ENCODE measurements at places on chromosomes 16 and 17.

GRCh38 chr16:11619327-11619851 is 32.7 kb upstream of the LITAF start:
- no peak for DNase-seq

DNA sequence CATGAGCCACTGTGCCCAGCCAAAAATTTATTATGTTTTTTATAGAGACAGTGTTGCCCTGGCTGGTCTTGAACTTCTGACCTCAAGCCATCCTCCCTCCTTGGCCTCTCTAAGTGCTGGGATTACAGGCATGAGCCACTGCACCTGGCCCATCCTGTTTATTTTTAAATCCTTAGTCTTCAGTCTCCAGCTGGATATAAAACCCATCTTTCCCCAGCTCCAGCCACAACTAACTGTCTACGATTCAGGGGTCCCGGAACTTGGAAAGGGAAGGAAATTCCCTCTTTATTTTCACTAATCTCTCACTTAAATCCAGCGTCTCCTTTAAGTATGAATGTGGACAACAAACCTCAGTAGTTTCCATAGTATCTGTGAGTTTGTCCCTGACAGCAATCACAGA is 62.2 kb downstream of the IQCK start:
- DNase-seq = no peak

DNA sequence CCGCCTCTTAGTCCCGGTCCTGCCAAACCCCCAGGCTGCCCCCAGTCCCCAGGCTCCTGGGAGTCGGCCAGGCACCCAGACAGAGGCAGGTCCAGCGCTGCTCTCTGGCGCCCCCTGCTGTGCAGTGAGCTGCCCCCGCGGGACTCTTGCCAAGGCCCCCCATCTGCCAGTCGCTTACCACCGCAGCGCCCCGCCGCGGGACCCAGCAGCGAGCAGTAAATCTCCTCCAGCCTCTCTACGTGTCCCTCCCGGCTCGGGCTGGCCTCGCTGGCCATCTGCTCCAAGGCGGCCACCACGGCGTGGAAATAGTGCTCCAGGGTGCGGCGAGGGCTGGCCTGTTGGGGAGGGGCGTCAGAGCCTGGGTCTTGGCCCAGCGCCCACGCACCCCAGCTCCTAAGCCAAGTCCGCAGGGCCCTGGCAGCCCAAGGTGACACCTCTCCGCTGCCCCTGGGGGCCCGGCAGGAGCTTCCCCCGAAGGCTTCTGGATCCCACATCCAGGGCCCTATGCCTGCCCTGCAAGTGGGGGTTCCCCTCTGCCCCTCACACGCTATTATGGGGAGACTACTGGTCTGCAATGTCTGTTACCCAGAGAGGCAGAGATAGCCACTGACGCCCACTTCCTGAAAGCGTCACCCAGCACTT is 33.7 kb upstream of the MFSD6L start:
- peak; percentile 93 for DNase-seq

GRCh38 chr17:63433746-63434591 is 12.1 kb downstream of the CYB561 start:
- DNase-seq = no peak

GRCh38 chr17:9472541-9472940 is 103.1 kb downstream of the STX8 start:
- DNase-seq = no peak

- DNase-seq = peak; percentile 76
These were observed 81.2 kb downstream of the C16orf95 start for GRCh38 chr16:87235810-87236515.

DNA sequence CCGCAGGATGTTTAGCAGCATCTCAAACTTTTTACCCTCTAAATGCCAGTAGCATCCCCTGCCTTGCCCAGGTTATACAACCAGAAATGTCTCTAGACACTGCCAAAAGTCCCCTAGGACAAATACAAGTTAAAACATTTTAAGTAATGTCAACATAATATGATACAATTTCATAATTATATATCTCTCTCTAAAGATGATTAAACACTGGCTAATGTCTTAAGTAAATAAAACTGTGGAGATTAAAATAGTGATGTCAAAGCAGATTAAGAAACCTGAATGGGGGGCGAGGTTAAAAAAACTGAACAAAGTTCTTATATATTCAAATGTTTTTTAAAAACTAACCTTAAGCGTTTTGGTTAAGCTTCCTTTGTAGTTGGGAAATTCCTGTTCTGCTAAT is 62.1 kb downstream of the CFDP1 start:
- no peak for DNase-seq

DNA sequence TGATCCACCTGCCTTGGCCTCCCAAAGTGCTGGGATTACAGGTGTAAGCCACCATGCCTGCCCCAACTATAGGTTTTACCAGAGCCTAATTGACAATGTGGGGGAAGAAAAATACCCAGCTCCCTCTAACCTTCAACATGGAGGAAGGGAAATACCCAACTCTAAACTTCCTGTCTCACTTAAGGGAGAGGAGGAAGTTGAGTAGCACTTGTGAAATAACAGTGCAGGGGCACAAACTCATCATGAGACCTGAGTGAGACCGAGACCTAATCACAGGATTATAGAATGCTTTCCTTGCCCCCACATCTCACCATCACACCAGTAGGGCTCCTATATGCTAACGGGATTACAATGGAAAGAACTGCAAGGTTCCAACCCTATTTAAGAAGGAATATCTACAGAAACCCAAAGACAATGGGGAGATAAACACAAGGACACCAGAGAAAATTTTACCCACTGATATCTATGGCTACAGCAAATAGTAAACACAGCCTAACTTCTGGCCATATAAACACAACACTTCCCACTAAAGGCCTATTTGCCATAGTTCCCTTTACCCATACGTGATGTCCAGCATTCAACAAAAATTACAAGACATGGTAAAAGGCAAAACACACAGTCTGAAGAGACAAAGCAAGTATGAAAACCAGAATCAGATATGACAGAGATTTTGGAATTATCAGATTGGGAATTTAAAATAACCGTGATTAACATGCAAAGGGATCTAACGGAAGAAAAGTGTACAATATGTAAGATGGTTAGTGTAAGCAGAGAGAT is 26.9 kb downstream of the OR3A1 start:
- no peak for DNase-seq

DNA sequence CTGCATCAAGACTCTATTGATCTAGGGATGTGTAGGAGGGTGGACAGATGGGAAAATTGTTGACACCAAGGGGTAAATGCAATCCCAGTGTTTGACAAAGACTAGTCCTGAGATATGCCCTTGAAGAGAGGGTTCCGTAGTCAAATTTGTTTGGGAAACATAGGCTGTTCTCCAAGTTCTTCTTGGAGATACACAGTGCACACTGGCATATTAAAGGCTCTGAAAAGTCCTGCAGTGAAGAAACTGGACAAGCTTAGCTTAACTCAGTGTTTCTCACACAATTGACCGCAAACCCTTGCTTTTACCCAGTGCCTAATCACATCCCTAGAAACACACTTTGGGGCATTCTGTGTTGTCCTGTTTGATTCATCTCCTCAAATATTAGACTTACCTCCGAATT is 10.8 kb downstream of the DHRS7C start:
- DNase-seq = no peak

DNA sequence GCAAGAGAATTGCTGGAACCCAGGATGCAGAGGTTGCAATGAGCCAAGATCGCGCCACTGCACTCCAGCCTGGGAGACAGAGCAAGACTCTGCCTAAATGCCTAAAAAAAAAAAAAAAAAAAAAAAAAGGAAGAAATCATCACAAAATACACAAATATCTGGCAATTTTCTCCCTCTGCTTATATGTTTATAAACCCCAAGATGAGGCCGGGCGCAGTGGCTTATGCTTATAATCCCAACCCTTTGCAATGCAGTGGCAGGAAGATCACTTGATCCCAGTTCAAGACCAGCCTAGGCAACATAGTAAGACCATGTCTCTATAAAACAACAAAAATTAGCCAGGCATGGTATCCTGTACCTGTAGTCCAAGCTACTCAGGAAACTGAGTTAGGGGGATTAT is 21.5 kb downstream of the MED1 start:
- DNase-seq = no peak

GRCh38 chr17:14360856-14361255 is 60.0 kb downstream of the HS3ST3B1 start:
- no peak for DNase-seq

DNA sequence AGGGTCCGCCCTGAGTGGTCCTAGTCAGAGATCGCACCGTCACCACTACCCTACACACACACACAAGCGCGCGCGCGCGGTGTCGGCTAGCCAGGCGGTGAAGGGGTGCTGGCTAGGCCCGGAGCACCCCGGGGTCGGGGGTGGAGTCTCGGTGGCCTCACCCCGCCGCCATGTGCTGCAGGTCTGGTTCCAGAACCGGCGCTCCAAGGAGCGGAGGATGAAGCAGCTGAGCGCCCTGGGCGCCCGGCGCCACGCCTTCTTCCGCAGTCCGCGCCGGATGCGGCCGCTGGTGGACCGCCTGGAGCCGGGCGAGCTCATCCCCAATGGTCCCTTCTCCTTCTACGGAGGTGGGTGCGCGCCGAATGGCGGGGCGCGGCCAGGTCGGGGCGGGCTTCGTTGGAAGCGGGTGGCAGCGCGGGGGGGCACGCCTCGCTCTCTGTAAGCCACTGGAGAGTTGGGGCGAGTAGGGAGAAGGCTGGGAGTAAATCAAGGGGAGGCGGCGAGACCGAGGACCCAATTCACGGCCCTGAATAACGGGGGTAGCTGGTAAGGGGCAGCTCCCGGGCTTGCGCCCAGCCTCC is 4.8 kb downstream of the LHX1 start:
- peak; percentile 83 for DNase-seq

DNA sequence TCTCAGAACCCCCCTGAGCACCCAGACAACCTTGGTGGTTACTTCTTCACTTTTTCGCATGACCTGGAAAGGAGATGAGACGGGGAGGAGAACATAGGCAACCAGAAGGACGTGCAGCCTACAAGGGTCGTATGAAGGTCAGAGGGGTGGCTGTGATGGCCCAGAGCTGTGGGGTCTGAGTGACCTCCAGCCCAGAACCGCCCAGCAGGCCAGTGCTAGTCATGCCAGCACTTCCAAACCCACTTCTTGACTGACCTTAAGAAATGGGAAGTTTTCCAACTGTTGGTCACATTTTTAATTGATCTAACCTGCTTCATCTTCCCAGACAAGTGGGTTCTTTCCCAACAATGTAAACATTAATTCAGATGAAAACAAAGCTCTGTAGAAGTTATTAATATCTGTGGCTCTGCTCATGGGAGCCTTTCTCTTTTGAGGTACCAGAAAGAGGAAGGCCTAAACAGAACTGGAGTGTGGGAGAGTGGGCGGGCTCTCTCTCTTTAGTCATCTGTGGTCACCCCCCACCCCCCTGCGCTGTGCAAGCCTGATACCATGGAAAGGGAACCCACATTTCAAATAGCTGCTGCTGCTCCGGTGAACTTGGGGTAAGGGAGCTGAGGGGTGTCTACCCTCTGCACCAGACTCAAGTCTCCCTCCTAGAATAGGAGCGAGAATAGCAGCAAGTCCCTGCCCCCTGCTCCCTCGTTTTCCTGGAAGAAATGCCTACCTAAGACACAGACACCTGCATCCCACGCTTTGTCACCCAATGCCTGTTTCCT is 101.6 kb downstream of the RAB11FIP4 start:
- DNase-seq = no peak

DNA sequence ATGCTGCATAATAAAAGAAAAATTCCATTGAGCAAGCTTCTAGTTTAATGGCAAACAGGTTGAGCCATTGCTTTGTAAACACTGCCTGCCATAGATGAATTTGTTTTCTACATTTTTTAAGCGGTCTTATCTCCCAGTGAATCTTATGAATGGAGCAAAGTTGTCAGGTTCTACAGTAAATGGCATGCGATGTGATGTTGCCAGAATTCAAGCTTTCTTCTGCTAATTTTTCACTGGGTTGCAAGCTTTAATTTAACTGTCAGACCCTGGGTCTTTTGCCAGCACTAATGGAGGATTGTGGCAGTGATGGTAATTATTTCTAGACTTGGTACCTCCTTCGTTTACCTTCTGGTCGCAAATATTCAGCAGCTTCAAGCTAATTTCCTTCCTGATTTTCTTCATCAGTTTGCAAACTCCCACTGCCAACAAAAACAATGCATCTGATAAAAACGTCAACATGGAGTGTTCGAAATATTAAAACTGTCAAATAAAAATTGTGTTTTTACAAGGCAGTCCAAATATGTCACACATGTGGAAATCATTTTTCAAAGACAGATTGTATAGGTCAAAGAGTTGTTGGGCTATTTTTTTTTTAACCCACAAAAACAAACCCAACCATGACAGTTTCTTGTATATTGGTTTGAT is 274.2 kb upstream of the ERCC4 start:
- DNase-seq = no peak

DNA sequence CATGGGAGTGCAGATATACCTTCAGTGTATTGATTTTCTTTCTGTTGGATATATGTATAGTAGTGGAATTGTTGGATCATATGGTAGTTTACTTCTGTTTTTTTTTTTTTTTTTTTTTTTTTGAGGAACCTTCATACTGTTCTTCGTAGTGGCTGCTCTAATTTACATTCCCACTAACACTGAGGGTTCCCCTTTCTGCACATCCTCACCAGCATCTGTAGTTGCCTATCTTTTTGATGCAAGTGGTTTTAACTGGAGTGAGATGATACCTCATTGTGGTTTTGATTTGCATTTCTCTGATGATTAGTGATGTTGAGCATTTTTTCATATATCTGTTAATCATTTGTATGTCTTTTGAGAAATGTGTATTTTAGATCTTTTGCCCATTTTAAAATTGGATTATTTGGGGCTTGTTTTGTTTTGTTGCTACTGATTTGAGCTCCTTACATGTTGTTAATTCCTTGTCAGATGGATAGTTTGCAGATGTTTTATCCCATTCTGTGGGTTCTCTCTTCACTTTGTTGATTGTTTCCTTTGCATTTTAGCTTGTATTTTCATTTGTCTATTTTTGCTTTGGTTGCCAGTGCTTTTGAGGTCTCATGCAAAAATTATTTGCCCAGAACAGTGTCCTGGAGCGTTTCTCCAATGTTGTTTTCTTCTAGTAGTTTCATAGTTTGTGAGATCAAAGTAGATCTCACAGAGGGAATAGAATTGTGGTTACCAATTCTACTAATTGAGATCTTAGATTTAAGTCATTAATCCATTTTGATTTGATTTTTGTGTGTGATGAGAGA is 25.0 kb upstream of the BCAS3 start:
- no peak for DNase-seq

- no peak for DNase-seq
These were observed 23.2 kb upstream of the SLC5A11 start for GRCh38 chr16:24822542-24822941.

DNA sequence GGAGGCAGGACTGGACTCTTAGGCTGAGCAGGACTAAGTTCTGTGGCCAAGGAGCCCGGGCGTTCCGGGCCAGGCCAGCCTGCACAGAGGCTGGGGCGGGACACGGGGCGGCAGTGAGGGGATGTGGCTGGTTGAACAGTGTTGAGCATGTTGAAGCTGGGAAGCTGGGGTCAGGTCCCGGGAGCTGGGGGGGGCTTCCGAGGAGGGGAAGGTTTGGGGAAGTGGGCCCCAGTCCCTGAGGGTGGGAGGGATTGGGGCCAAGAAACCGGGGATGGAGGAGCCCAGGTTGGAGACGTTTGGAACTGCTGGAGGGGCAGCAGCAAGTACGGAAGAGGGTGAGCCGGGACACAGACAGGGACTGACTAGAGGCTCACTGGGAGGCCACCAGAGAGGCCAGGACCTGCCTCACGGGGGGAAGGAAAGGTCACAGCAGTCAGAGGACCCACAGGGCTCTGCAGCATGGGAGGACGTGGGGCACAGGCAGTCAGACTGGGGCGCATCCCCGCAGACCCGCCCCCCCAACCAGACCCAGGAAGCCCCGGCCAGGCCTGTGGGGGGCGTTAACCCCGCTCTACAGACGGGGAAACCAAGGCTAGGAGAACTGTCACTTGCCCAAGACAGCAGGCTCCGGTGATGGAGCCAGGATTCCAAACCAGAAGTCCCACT is 9.5 kb downstream of the TAX1BP3 start:
- DNase-seq = peak; percentile 55

- DNase-seq = peak; percentile 60
These were observed 3.0 kb downstream of the IL27 start for GRCh38 chr16:28503470-28504259.

Data from H7 (cell line).